ENCODE measurements at places on chromosomes 11 and 22.
A peak's percentile ranks its signal among the peaks of the same experiment; 100 is the strongest.

- no peak for DNase-seq
Measured at GRCh38 chr11:96055706-96056387, 131.9 kb upstream of the MTMR2 start.

- no peak for DNase-seq
Measured at GRCh38 chr11:15889363-15890030, 466.8 kb downstream of the SOX6 start.

DNA sequence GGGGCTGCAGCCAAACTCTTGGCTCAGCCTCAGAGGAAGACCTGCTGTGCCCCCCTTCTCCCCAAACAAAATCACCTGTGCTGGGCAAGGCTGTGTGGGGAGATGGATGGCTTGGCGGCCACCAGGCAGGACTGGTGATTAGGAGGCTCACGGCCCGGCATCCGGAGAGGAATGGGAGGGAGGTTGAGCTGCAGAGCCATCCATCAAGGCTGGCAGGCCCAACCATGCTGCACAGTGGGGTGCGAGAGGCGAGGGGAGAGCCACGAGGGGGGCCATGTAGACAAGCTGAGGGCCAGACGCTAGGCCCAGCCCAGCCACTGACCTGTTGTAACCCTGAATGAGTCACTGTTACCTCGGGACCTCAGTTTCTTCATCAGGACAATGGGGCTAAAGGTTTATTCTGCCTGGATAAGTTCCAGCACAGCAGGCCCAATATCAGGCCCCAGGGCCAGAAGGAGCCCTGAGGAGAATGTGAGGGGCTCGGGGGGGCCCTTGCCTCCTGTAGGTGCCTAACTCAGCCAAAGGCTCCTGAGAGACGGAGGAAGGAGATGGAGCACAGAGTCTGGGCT, 18.2 kb downstream of the PDE2A start:
- DNase-seq: peak; percentile 79

- DNase-seq: no peak
Measured at GRCh38 chr11:34086554-34087283, 18.7 kb upstream of the NAT10 start.

- no peak for DNase-seq
Measured at GRCh38 chr11:111438846-111439520, 59.9 kb upstream of the POU2AF1 start.

GRCh38 chr22:41532908-41533825, 11.1 kb downstream of the POLR3H start:
- DNase-seq: peak; percentile 73

GRCh38 chr22:21673534-21674321, 7.9 kb downstream of the PPIL2 start:
- no peak for DNase-seq

GRCh38 chr11:97157221-97157740, 767.5 kb downstream of the JRKL start:
- DNase-seq: no peak

DNA sequence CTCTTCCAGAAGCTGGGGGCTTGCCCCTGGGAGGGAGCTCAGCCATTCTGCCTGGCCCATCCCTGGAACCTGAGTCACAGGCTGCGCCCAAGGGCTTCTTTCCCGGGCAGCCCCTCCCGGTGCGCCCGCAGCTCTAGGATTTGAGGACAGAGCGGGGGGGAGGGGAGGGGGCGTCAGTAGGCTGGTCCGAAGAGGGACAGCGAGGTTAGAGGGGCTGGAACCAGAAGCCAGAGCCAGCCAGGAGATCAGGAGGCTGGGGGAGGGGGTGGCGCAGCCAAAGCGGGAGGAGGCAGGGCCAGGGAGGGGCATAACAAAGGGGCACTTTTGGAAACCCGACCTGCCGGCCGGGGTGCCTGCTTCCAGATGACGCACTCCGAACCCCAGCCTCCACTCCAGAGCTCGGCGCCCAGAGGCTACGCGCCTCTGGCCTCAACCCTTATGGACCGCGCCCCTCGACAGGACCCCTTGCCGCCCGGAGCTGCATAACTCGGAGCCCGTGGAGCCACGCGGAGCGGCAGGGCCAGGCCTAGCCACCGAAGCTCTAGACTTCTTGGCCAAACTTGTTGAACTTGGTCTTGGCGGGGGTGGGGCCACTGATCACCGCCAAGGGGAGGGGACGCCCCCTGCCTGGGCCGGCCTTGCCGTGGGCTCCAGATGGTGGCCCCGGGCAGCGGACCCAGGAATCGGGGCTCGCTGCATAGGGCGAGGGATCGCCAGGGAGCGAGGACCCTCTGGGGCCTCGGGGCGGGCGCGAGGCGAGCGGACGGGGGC, 744 bp downstream of the PACSIN3 start:
- DNase-seq: no peak

- no peak for DNase-seq
Measured at GRCh38 chr22:49725516-49725915, 102.2 kb downstream of the BRD1 start.

DNA sequence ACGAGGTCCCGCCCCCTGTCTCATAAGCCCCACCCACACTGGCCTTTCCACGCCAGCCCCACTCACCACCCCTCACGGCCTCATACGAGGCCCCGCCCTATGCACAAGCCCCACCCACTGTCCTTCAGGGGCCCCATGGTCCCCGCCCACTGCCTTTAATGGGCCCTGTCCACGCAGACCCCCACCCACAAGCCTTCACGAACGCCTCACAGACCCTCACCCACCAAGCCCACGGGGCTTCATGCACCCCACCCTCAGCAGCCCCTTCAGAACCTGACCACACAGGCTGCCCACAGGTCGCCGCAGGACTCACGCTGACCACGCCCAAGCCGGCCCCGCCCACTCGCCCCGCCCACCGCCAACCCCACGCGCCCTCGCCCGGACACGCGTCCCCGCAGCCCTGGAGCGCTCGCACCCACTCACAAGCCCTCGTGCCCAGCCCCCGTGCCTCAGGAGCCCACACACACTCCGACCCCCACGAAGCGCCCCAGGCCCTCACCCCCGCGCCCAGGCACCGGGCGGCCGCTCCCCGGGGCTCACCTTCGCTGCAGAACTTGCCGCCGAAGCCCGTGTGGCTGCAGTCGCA, 10.5 kb downstream of the NRXN2 start:
- DNase-seq: no peak

- DNase-seq: no peak
Measured at GRCh38 chr22:43905681-43906080, 13.9 kb upstream of the PNPLA5 start.

DNA sequence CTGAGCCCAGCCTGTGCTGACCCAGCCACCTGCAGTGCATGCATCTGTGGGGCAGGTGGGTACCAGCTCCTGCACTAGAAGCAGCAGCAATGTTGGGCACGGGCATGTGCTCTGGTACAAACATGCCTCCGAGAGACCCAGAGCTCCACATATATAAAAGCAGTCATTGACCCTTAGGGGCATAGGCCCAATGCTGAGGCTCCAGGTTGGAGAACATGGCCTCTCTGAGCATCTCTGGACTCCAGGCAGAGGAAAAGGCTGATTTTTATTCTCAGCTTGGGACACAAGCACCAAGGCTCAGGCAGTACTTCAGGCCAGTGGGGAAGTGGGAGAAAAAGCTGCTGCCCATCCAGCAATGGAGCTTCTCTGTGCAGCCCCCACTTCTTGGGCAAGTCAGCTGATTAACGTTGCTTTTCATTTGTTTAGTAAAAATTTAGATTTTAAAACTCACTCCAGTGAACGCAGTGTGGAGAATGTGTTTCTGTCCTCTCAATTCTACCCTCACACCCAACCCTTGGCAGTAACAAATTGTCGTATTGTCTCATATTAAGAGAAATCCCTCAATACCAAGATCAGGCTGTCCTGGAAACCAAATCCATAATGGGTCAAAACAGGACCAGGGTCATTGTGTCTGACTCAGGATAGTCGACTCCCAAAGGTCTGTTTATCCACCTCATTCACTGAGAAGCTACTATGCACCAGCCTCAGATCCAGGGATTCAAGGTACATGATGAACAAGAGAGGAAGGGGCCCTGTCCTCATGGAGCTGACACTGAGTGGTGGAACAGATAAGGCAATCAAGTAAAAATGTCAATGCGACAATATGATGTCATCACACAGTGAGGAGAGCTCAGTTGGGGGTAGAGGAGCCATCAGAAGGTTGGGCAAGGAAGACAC, 50.6 kb upstream of the TOP3B start:
- DNase-seq: no peak

DNA sequence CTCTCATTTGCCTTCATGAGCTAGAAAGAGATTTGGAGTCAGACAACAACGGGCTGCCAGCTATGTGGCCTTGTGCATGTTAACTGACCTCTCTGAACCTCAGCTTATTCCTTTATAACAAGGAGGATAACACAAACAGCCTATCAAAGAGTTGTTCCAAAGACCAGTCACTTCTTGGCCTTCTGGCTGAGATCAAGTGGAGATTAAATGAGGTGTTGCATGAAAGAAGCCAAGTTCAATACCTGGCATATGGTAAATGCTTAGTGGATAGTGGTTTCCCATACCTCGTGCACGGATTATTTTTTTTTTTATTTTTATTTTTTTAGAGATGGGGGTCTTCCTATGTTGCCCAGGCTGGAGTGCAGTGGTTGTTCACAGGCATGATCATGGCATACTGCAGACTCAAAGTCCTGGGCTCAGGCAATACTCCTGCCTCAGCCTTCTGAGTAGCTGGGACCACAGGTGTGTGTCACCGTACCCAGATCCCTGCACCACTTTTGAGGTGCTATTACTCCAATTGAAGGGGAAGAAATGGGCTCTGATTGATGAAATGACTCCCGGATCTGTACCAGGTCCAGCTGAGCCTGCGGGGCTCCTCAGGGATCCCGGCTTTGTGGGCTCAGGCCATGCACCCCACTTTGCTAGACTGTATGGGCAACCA, 4.9 kb downstream of the LGALS1 start:
- DNase-seq: no peak

- DNase-seq: no peak
Measured at GRCh38 chr11:90556606-90557005, 333.8 kb upstream of the CHORDC1 start.

- DNase-seq: no peak
Measured at GRCh38 chr11:125183641-125184040, 19.1 kb downstream of the PKNOX2 start.

DNA sequence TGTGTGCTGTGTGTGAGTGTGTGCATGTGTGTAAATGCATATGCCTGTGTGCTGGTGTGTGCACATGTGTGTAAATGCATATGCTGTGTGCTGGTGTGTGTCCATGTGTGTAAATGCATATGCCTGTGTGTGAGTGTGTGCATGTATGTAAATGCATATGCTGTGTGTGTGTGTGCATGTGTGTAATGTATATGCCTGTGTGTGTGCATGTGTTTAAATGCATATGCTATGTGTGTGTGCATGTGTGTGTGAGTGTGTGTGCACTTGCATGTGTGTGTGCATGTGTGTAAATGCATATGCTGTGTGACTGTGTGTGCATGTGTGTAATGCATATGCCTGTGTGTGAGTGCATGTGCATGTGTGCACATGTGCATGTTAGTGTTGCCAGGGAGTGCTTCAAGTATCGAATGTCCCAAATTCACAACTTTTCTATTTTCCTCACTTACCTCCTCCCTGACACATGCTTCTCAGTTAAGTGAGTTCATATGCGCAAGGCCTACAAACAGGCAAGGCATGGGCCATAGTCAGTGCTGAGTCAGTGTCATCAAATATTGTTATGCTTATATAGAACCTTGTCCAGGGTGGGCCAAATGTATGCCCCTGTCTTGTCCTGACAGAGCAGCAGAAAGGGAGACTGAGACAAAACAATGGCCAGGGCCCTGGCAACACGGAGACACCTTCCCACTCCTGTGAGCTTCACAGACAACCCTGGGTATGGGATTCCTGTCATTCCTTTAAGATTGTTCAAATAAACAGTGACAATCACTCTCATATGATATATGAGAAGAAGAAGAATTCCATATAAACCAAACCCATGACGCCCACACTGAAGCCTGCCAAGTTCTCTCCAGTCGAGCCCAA, 38.6 kb downstream of the GGTLC2 start:
- DNase-seq: no peak

DNA sequence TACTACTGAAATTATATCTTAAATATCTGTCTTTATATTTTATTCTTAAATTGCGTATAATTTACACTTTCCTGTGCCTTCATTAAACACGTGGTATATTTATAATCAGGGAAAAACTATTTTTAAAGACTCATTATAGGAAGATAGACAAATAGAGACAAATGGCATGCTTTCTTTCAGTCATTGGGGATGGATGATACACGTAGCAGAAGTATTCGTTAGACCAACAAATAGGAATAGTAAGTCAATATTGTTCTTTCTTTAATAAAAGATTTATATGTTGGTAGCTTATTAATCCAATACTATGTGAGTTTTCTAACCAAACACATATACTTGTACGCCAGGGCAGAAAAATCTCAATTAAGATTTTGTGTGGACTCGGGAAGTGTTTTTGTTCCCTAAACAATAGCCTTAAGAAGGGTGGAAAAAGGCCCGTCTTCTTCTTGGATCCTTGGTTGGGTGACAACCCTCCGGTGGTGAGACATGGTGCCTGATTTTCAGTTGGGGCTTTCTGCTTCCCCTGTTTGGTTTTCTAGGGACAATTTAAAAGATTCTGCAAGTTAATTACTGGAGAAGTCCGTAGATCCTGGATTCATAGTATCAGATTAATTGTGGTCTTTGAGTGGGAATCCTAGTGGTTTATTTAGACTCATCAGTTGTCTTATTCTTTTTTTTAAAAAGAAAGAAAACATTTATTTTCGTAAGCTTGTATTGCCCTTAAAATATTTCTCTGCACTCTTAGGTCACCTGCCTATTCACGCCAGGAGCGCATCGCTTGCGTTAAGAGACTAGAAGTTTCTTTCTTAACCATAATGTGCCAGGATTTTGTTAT, 83.5 kb upstream of the WNT7B start:
- no peak for DNase-seq

DNA sequence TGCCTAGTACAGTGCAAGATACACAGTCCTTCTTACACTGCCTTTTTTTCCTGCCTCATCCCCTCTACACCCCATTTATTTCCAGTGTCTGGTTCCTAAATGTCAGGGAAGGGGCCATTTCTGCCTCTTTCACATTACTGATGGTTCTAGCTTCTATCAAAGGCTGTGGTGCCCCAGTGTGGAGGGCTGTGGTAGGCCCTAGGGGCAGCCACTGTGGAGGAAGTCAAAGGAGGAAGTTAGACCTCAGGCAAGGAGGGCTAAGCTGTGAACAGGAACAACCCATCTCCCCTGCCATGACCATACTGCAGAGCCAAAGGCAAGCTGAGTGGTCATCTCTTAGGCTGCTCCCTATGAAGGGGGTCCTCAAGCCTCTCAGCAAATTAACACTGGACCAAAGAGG, 81.9 kb upstream of the CRTAM start:
- DNase-seq: no peak

- DNase-seq: no peak
Measured at GRCh38 chr11:108589136-108589535, 4.4 kb downstream of the EXPH5 start.

GRCh38 chr22:41043722-41044121, 48.7 kb upstream of the EP300 start:
- DNase-seq: no peak

All from posterior cingulate gyrus (tissue), 11 donors.